ENCODE measurements at places on chromosomes 6 and 20.
A peak's percentile ranks its signal among the peaks of the same experiment; 100 is the strongest.

DNA sequence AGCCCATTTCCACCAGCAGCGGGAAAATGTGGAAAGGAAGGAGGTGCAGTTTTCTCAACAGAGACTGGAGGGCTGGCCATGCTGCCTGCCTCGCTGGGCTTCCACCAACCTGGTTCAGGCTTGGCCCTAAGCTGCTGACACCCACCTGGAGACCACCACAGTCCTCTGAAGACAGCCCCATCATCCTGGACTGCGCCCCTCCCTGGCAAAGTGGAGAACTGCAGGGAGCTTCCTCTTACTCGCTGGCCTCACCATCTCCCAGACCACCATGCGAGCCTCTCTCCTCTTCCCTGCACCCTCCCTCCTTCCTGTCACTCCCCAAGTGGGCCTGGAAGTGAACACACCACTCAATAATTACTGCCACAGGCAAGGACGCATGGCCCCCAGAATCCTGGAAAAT lies 71.5 kb downstream of the PSMG4 start:
- DNase-seq, result no peak

GRCh38 chr6:28078050-28078449 lies 2.3 kb upstream of the ZNF165 start:
- no peak for DNase-seq

DNA sequence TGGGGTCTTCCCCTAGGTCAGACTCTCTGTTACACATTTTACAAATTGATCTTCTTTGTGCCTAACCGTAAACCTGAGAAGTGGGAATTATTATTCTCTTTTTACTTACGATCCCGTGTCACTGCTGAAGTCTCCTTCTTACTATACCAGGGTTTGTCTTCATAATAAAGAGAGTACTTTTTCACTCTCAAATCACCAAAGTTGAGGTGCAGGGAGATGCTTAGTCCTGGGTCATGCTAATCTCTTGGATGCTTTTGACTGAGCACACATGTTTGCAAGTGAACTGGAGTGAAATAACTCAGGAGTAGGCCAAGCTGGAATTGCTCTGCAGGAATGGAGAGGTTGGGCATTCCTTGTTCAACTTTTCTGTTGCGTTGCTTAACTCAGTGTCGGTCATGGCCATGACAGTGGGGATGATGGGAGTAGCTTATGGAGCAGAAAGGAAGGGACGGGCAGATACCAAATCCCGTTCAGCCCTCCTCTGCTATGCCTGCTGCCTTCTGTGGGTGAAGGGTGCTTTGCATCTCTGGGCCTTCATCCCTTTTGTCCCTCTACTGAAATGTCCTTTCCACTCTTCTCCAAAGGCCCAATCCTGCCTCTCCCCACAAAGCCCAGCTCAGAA lies 15.2 kb upstream of the TAGAP start:
- no peak for DNase-seq

- DNase-seq, result no peak
Observed at GRCh38 chr20:20993372-20993771, 112.8 kb downstream of the LINC00237 start.

DNA sequence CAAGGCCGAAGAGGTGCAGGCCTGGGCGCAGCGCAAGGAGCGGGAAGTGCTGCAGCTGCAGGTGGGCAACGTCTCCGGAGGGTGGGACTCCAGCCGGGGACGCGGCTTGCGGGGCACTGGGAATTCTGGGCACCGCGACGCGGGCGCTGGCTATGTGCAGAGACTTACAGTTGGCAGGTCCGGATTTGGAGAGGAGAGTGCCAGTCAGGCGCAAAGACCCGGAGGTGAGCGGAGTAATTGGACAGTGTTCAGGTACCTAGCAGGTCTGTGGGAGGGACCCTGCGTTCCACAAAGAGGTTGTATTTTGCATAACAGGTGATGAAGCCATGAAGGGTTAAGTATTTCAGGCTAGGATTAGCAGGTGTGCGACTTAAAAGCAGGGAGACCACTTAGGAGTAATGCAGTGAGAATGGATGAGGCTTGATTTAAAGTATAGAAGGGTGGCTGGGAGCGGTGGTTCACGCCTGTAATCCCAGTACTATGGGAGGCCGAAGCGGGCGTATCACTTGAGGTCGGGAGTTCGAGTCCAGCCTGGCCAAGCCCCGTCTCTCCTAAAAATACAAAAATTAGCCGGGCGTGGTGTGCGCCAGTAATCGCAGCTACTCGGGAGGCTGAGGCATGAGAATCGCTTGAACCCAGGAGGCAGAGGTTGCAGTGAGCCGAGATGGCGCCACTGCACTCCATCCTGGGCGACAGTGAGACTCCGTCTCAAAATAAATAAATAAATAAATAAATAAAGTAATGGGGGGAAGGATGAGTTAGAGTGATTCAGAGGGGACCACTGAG lies 1.0 kb downstream of the MRPS26 start:
- peak; percentile 95 for DNase-seq

GRCh38 chr20:15634102-15634501 lies 939.1 kb downstream of the KIF16B start:
- no peak for DNase-seq

DNA sequence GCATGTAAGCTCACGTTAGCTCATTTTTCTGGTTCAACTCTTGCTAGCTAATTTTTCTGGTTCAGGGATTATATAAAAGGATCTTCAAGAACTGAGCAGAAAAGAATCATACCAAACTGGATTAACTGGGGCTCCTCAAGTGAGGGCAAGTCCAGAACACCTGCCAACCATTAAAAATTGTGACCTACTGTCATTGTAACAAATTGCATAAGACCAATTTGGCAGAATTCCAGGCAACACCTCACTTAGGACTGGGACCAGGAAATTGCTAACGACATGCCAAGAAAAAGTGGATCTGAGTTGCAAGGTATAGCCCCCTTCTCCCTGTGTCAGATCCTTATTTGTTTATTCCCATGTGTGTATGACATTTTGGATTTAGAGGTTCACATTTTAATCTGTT lies 216.6 kb downstream of the HIVEP2 start:
- DNase-seq, result no peak

DNA sequence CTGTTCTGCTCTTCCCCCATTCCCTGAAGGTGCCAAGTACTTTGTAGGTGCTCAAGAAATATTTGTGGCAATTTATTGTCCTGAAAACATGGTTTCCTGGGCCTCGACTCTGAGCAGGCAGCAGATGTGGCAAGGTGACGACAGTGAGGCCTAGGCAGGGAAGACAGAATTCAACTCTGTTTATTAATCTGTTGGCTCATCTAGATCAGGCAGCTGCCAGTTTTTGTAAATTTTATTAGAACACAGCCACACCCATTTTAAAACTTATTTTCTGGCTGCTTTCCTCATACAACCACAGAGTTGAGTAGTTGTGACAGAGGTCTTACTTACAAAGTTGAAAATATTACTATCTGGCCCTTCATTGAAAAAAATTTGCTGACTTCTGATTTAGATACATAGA lies 24.5 kb downstream of the MAPK14 start:
- DNase-seq, result no peak

- DNase-seq, result no peak
Observed at GRCh38 chr6:160791459-160791858, 89.4 kb downstream of the PLG start.

DNA sequence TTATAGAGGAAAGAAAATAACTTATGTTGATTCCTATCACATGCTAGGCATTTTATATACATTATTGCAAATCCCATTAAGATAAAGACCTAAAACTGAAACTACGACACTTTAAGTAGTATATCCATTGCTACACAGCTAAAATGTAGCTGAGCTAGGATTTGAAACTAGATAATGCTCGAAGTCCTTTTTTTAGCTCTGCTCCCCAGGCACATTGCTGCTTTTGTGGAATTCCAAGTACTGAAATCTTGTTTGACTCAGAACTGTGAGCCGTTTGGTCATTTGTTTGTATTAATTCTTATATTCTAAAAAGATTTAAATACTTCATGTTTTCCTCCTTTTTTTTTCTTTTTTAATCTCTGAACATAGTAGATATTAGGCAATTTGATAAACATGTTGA lies 644.8 kb downstream of the HACE1 start:
- DNase-seq, result no peak

DNA sequence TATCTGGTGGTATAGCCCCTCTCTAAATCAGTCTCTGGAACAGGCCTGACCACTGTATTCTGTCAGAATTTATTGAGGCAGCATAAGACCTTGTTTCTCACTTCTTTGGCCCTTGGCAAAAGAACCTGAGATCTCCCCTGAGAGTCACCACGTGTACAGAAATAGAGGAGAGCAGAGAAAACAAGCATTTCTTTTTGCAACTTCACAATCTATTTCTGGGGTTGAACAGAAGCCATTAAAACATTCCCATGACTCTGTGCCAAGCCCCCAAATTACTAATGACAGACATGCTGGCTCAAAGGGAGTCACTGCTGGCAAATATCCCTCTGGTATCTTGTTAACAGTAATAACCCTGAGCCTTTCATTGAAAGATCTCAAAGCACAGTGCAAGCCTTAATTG lies 395.3 kb downstream of the MAFB start:
- DNase-seq, result no peak

DNA sequence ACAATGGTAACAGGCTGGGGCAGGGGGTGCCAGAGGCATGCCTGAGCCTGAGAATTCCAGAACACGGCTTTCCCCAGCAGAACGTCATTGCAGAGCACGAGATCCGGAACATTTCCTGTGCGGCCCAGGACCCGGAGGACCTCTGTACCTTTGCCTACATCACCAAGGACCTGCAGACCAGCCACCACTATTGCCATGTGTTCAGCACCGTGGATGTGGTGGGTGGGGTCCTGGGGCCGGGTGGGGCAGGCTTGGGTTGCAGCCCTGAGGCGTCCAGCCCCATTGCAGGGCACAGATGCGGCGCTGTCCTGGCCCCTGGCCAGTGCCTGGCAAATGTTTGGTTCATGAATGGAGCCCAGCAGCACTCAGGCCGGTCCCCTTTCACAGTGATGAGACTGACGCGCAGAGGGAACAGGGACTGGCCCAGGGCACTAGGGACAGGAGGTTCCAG lies 57.1 kb downstream of the TCP11 start:
- DNase-seq, result no peak

DNA sequence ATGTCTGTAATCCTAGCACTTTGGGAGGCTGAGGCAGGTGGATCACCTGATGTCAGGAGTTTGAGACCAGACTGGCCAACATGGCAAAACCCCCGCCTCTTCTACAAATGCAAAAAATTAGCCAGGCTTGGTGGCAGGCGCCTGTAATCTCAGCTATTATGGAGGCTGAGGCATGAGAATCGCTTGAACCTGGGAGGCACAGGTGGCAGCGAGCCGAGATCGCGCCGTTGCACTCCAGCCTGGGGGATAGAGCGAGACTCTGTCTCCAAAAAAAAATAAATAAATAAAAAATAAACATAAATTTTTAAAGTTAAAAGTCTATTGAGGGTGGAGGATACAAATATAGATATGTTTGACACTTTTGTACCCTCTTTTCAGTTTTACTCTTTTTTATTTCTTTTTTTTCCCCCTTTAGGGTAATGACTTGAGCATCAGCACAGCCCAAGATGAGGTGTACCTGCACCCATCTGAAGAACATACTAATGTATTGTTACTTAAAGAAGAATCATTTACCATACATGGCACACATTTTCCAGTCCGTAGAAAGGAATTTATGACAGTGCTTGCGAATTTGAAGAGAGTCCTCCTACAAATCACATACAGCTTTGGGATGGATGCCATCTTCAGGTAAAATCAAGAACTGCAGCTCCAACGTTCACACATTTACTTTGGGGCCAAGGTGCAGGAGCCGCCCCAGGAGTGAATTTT lies 368.9 kb downstream of the LAMA2 start:
- peak; percentile 50 for DNase-seq
